ENCODE measurements at places on chromosomes 12 and 14. TPM values are rescaled to one million over a fixed set of nuclear protein-coding genes. Genes with fewer than 3 reads are reported as not detected.

Gene CEBPE
- 1.0 TPM for total RNA-seq

Gene OR6C2
- total RNA-seq, result not detected

Gene TSPAN11
- total RNA-seq, result not detected

Gene SLC4A8
- 9.2 TPM for total RNA-seq

Gene TMPRSS12
- total RNA-seq, result not detected

Gene OR6C74
- not detected for total RNA-seq

Gene KRT2
- 0.24 TPM for total RNA-seq

Gene HNF1A
- total RNA-seq, result not detected

Gene PLA2G1B
- not detected for total RNA-seq

Gene CPNE6
- total RNA-seq, result not detected

Gene RNASE7
- not detected for total RNA-seq

Gene HOXC11
- total RNA-seq, result not detected

Gene ZFP36L1
- 91.7 TPM for total RNA-seq

Gene FGF6
- total RNA-seq, result not detected

Gene CLEC9A
- total RNA-seq, result not detected

Gene KERA
- total RNA-seq, result not detected

Gene KIF26A
- 0.63 TPM for total RNA-seq

Gene SLCO1B1
- not detected for total RNA-seq

Gene GALNT9
- not detected for total RNA-seq

Gene COL2A1
- not detected for total RNA-seq

Gene FSCB
- total RNA-seq, result not detected

Gene KICS2
- total RNA-seq, result 8.0 TPM

Gene FAM90A1
- total RNA-seq, result 0.08 TPM

Gene MUCL1
- not detected for total RNA-seq

Gene LRRIQ1
- total RNA-seq, result not detected

Gene CATSPERB
- total RNA-seq, result 3.3 TPM

Gene KLRC3
- not detected for total RNA-seq

Gene LHX5
- not detected for total RNA-seq

Gene CLEC2A
- not detected for total RNA-seq

Gene OR4E2
- not detected for total RNA-seq

Gene KRT79
- total RNA-seq, result not detected

Gene CIT
- total RNA-seq, result 98.3 TPM

Gene ERC1
- 40.9 TPM for total RNA-seq

Gene ANKS1B
- 0.41 TPM for total RNA-seq

Gene ADAM21
- total RNA-seq, result not detected

Gene VRTN
- not detected for total RNA-seq

Gene NOXRED1
- total RNA-seq, result 0.36 TPM

Gene PAPLN
- total RNA-seq, result 0.36 TPM

Gene RNASE1
- not detected for total RNA-seq

Gene LYZ
- 0.14 TPM for total RNA-seq

Gene DAAM1
- 15.2 TPM for total RNA-seq

Gene ST8SIA1
- not detected for total RNA-seq

Gene RAB35
- total RNA-seq, result 76.7 TPM

Gene TPPP2
- not detected for total RNA-seq

Gene COPS7A
- 25.9 TPM for total RNA-seq

Gene LRFN5
- not detected for total RNA-seq

Gene ARHGDIB
- 1,398 TPM for total RNA-seq

Gene SCFD1
- total RNA-seq, result 67.0 TPM

Gene REM2
- total RNA-seq, result 1.2 TPM

Gene RAPGEF3
- total RNA-seq, result 0.24 TPM

Measured in activated naive CD4-positive, alpha-beta T cell treated with anti-CD3 and anti-CD28 coated beads, Interleukin-2, amount 10 ng/mL, durations not matched to agents 5 hours and 36 hours (primary cell).